ENCODE measurements at places on chromosomes 11 and 22. TPM values are rescaled to one million over a fixed set of nuclear protein-coding genes. Genes with fewer than 3 reads are reported as not detected.

The TIGD3 gene
- polyA plus RNA-seq = 0.45 TPM

The FGF19 gene
- polyA plus RNA-seq = not detected

The ELF5 gene
- not detected for polyA plus RNA-seq

The SEPTIN3 gene
- not detected for polyA plus RNA-seq

The TNNI2 gene
- not detected for polyA plus RNA-seq

The CEP164 gene
- 24.9 TPM for polyA plus RNA-seq

The TMEM25 gene
- polyA plus RNA-seq = 24.0 TPM

The PNPLA5 gene
- not detected for polyA plus RNA-seq

The TBRG1 gene
- 32.4 TPM for polyA plus RNA-seq

The MS4A1 gene
- polyA plus RNA-seq = 1.2 TPM

The OR1S2 gene
- not detected for polyA plus RNA-seq

The NXPE4 gene
- not detected for polyA plus RNA-seq

The FOLR2 gene
- not detected for polyA plus RNA-seq

The IGLL5 gene
- polyA plus RNA-seq = 0.53 TPM

The SOX10 gene
- not detected for polyA plus RNA-seq

The HTR3A gene
- polyA plus RNA-seq = not detected

DNA sequence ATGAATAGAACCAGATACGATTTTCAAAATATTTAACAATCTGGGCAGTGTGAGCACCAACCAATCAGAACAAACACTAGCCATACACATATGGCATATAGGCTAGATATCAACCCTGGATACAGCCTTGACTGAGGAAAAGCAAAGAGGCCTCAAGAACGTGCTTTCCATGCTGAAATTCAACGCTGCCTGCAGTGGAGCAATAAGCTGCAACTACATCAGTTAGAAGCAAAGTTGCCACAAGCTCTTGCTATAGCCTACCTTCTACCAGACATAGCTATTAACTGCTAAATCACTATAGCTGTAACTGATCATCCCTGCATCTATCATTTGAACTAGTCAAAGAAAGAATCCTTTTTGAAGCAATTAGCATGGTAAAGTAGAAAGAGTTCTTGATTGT, 42.5 kb downstream of the DENND5A start:
- no peaks in the 10 kb centered on the region for H3K4me1 ChIP-seq
- H3K27ac ChIP-seq = no peak overlapping the region
- no peak for DNase-seq
- no peaks in the 10 kb centered on the region for H3K36me3 ChIP-seq

- no peak overlapping the region for H3K27ac ChIP-seq
- H3K4me3 ChIP-seq = no peak overlapping the region
- no peak for DNase-seq
- H3K36me3 ChIP-seq = no peaks in the 10 kb centered on the region
- H3K27me3 ChIP-seq = no peaks in the 10 kb centered on the region
These were observed 349.8 kb upstream of the PLET1 start for GRCh38 chr11:112610494-112610893.

GRCh38 chr11:36458129-36458915, 51.8 kb downstream of the TRAF6 start:
- DNase-seq = no peak
- H3K4me1 ChIP-seq = peaks cover 6% of the 10 kb centered on the region
- H3K36me3 ChIP-seq = no peaks in the 10 kb centered on the region
- H3K27me3 ChIP-seq = no peaks in the 10 kb centered on the region

GRCh38 chr11:44310206-44310462, 195 bp upstream of the ALX4 start:
- H3K27me3 ChIP-seq = peaks cover 12% of the 10 kb centered on the region
- peaks cover 3% of the 10 kb centered on the region for H3K4me1 ChIP-seq
- no peak overlapping the region for H3K4me3 ChIP-seq

DNA sequence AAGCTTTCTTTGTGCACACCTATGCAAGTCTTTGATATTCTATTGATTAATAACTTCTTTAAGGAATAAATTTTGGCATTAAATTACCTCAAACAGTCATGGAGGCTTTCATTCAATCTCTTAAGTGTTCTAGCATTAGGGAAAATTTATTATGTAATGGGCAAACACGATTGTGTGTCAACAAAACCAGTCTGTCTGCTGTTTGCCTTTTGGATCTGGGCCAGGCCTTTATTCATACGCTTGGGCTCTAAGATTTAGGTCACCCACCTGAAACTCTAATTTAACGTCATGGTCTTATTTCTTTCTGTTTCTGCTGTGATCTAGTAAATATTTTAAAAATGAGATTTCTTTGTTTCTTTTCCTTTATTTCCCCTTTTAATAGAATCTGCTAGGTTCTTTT, 1270.6 kb downstream of the LRRC4C start:
- no peak for DNase-seq
- H3K27ac ChIP-seq = no peak overlapping the region
- H3K27me3 ChIP-seq = no peaks in the 10 kb centered on the region
- no peak overlapping the region for H3K4me3 ChIP-seq

DNA sequence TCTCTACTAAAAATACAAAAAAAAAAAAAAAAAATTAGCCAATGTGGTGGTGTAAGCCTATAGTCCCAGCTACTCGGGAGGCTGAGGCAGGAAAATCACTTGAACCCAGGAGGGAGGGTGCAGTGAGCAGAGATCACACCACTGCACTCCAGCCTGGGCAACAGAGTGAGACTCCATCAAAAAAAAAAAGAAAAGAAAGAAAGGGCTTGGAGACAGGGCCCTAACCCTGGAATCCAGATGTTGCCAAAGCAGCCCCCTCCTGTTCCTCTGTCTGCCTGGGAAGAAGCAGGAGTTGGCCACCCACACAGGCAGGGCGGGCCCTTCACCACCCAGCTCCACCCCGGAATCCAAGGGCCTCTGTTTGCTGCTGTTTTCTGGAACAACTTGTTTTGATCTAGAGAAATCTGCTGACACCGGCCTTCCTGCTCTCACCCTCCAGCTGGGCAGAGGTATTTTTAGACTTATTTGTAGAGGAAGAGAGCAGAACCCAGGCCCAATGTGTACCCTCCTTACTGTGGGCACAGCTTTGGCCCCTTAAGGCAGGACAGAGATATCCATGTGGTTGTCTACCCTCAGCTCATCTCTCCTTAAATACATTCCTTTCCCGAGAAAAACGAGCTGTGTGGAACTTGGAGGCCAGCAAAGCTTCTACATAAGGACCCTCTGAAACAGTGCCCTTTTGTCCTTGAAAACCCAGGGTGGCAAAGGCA, 2.7 kb upstream of the NEAT1 start:
- no peaks in the 10 kb centered on the region for H3K27me3 ChIP-seq
- peaks cover 46% of the 10 kb centered on the region for H3K4me1 ChIP-seq
- DNase-seq = no peak
- peak overlapping the region; percentile 98 for H3K27ac ChIP-seq
- H3K36me3 ChIP-seq = peaks cover 8% of the 10 kb centered on the region

DNA sequence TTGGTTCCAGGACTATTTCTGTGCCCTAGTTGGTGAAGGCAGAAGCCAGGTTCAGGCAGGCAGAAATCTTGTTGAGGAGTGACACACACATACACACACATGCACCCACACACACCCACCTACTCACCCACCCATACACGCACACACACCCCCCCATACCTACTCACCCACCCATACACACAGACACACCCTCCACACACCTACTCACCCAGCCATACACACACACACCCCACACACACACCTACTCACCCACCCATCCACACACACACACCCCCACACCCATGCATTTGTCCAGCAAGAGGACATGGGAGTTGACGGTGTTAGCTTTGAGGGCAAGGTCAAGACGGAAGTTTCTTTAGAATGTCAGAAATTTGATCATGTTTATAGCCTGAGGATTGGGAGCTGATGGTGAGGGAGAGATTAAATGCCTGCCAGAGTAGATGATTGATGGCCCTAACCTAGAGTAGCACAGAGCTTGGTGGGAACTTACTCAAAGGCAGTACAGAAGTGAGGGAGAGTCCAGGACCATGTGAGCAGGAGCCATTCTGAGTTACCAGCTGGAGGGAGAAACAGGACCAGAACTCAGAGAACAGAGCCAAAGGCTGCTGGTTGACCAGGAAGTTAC, 68.9 kb downstream of the CYB5R2 start:
- DNase-seq = no peak
- H3K36me3 ChIP-seq = no peaks in the 10 kb centered on the region
- no peak overlapping the region for H3K27ac ChIP-seq
- no peaks in the 10 kb centered on the region for H3K4me1 ChIP-seq
- no peaks in the 10 kb centered on the region for H3K27me3 ChIP-seq

DNA sequence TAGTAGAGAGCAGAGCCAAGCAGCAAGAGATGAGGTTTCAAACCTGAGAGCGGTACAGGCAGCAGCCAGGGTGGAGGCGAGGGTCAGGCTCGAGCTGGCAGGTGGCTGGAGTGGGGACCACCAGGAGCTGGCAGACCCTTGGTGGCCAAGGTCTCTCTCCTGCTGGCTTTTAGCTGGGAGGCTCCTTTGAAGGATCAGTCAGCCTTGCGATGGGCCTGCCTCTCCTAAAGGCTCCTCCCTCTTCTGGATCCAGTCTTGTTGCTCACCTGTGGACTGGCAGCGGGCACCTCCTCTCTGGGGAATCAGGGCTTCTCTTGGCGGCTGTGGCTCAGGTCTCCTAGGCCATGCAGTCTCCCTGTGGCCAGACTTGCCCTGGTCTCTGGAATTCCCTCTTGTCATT, 24.8 kb downstream of the TPST2 start:
- H3K36me3 ChIP-seq = peaks cover 5% of the 10 kb centered on the region
- no peaks in the 10 kb centered on the region for H3K27me3 ChIP-seq
- no peak overlapping the region for H3K4me3 ChIP-seq

- H3K4me1 ChIP-seq = no peaks in the 10 kb centered on the region
- DNase-seq = no peak
- H3K27ac ChIP-seq = no peak overlapping the region
- no peaks in the 10 kb centered on the region for H3K36me3 ChIP-seq
- no peaks in the 10 kb centered on the region for H3K27me3 ChIP-seq
- H3K4me3 ChIP-seq = no peak overlapping the region
These were observed 8.2 kb downstream of the VPS37C start for GRCh38 chr11:61152816-61153592.

GRCh38 chr11:67600324-67601029, 6.3 kb upstream of the NDUFV1 start:
- DNase-seq = no peak
- H3K36me3 ChIP-seq = no peaks in the 10 kb centered on the region
- H3K4me3 ChIP-seq = no peak overlapping the region
- H3K4me1 ChIP-seq = no peaks in the 10 kb centered on the region

GRCh38 chr11:38824573-38824972, 2226.5 kb upstream of the RAG2 start:
- no peaks in the 10 kb centered on the region for H3K36me3 ChIP-seq
- H3K4me1 ChIP-seq = no peaks in the 10 kb centered on the region
- no peaks in the 10 kb centered on the region for H3K27me3 ChIP-seq
- no peak overlapping the region for H3K4me3 ChIP-seq

- H3K27ac ChIP-seq = no peak overlapping the region
- no peaks in the 10 kb centered on the region for H3K4me1 ChIP-seq
- H3K27me3 ChIP-seq = no peaks in the 10 kb centered on the region
- no peak overlapping the region for H3K4me3 ChIP-seq
These were observed 472.6 kb downstream of the BUD13 start for GRCh38 chr11:116300232-116300631.

DNA sequence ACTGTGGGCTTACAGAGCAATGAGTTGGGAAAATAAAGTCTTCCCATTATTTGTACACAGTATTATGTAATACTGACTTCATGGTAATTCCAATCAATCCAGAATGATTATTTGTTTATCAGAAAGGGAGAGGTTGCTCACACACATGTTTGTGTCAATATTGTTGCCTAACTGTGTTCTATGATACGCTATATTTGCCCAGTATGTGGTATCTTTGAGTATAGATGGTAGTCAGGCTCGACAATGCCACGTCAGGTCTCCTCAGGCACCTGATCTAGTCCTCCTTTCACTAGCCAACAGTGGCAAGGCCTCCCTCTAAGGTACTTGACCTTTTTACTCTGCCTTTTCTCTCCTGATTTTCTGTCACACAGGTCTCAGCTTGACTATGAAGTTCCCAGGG, 5.3 kb downstream of the DNHD1 start:
- DNase-seq = no peak
- H3K27me3 ChIP-seq = no peaks in the 10 kb centered on the region
- H3K4me3 ChIP-seq = no peak overlapping the region
- no peaks in the 10 kb centered on the region for H3K4me1 ChIP-seq
- no peak overlapping the region for H3K27ac ChIP-seq

GRCh38 chr11:111359223-111360149, 19.6 kb downstream of the POU2AF1 start:
- H3K4me1 ChIP-seq = no peaks in the 10 kb centered on the region
- H3K36me3 ChIP-seq = no peaks in the 10 kb centered on the region
- no peak for DNase-seq
- no peak overlapping the region for H3K27ac ChIP-seq

DNA sequence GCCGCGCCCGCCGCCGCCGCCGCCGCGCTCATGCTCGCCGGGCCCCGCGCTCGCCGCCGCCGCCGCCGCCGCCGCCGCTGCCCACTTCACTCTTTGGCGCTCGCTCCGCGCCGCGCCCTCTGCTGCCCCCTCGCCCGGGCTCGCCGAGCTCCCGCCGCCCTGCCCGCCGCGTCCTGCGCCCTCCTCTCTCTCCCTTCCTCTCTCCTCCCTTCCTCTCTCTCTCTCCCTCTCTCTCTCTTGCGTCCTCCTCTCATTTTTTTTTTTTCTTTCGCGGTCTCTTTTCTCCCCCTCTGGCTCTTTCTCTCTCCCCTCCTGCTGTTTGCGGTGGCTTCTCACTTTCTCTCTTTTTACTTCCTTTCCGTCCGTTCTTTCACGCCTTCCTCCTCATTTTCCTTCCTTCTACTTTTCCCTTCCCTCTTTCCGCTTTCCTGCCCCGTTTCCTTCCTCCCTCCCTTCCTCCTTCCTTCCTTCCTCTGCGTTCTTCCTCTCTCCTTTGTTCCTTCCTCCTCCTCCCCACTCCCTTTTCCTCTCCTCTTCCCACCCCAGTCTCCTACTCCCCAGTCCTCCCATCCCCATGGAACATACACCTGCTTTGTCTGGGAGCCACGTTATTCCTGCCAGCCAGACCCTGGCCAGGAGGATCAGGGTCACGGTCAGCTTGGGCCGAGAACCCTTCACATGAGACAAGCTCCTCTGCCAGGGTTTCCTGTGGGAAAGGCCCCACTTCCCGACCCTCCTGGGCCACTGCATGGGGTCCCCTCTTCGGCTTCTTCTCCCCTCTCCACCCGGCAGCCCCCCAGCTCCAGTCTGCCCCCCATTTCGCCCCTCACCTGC, 19.3 kb upstream of the SHISAL1 start:
- no peak overlapping the region for H3K4me3 ChIP-seq
- no peaks in the 10 kb centered on the region for H3K4me1 ChIP-seq
- no peak for DNase-seq
- no peaks in the 10 kb centered on the region for H3K36me3 ChIP-seq
- no peaks in the 10 kb centered on the region for H3K27me3 ChIP-seq
- H3K27ac ChIP-seq = no peak overlapping the region

Data from naive thymus-derived CD4-positive, alpha-beta T cell (primary cell).